ENCODE measurements at places on chromosomes 7 and 10.

- H3K27ac ChIP-seq, result no peak overlapping the region
- H3K27me3 ChIP-seq, result no peaks in the 10 kb centered on the region
- H3K4me1 ChIP-seq, result no peaks in the 10 kb centered on the region
- H3K36me3 ChIP-seq, result no peaks in the 10 kb centered on the region
Observed at GRCh38 chr10:45075216-45075615, 74.5 kb downstream of the ZNF22 start.

- no peaks in the 10 kb centered on the region for H3K36me3 ChIP-seq
- H3K27me3 ChIP-seq, result peaks cover 6% of the 10 kb centered on the region
- no peaks in the 10 kb centered on the region for H3K4me1 ChIP-seq
Observed at GRCh38 chr10:1605999-1606940, 131.1 kb downstream of the ADARB2 start.

DNA sequence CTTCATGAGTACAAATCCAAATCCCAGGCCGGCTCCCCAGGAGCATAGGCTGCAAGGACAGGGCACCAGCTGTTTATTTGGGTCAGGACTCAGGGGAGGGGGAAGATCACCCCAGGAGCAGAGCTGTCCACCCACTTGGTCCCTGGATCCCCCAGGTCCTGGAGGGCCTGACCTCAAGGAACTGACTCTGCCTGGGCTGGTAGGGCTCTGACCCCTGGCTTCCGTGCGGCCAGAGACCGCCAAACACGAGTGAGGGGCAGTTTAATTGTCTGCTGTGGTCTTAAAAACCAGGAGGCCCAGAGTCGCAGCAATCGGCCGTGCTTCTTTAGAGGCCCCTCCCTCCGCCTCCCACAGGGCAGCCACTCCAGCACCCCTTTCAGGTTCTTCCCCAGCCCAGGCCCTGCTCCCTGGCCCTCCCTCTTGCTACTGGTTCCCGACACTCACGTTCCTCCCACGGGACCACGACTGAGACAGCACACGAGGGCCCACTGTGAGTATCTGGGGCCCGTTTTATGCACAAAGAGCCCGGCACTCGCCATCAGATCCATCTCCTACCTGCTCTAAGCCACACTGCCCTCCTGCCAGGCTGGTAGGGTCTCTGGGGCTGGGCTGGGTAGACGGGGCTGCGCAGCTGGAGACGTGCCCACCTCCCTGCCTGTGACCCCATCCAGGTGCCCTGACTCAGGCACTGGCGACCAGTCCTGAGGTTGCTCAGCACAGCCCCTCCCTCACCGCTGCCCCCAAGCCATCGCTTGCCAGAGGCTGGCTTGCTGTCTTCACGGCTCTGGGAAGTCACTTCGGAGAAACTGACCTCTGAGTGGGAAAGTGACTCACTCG lies 30.0 kb upstream of the CFAP46 start:
- H3K4me3 ChIP-seq, result no peak overlapping the region
- no peaks in the 10 kb centered on the region for H3K36me3 ChIP-seq
- DNase-seq, result no peak
- H3K27ac ChIP-seq, result no peak overlapping the region

- no peak overlapping the region for H3K27ac ChIP-seq
- no peak for DNase-seq
- H3K4me3 ChIP-seq, result no peak overlapping the region
- H3K36me3 ChIP-seq, result no peaks in the 10 kb centered on the region
- peaks cover 23% of the 10 kb centered on the region for H3K4me1 ChIP-seq
Observed at GRCh38 chr7:4879396-4880081, 4.0 kb downstream of the RADIL start.

GRCh38 chr10:74292871-74293427 lies 141.9 kb downstream of the ADK start:
- H3K4me1 ChIP-seq, result no peaks in the 10 kb centered on the region
- no peak overlapping the region for H3K27ac ChIP-seq
- H3K27me3 ChIP-seq, result no peaks in the 10 kb centered on the region
- H3K36me3 ChIP-seq, result no peaks in the 10 kb centered on the region

Measured in HepG2 (cell line).